Natural killer cell treated with Interleukin-12 subunit alpha and Interleukin-12 subunit beta and Interleukin-15 and Interleukin-18, amount 100 ng/mL, for 72 hours (primary cell): ENCODE measurements at places on chromosomes 4 and X. TPM values are rescaled to one million over a fixed set of nuclear protein-coding genes. Genes with fewer than 3 reads are reported as not detected.

DNA sequence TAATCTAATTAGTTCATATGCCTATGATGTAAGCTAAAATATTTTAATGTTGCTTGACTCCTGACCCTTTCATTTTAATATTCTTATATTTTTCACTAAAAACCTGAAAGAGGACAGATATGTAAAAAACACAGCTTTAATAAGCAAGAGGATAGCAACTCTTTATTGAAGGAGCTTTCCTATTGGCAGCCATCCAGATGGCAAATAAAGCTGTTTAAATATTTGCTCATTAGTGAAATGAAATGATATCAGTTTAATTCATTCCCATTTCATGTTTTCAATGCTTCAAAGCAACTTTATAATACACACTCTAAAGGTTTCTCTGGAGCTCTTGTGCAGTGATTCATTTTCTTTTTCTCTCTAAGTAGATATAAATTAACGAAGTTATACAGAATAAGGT is 473.4 kb downstream of the PCDH7 start:
- no peak for DNase-seq

DNA sequence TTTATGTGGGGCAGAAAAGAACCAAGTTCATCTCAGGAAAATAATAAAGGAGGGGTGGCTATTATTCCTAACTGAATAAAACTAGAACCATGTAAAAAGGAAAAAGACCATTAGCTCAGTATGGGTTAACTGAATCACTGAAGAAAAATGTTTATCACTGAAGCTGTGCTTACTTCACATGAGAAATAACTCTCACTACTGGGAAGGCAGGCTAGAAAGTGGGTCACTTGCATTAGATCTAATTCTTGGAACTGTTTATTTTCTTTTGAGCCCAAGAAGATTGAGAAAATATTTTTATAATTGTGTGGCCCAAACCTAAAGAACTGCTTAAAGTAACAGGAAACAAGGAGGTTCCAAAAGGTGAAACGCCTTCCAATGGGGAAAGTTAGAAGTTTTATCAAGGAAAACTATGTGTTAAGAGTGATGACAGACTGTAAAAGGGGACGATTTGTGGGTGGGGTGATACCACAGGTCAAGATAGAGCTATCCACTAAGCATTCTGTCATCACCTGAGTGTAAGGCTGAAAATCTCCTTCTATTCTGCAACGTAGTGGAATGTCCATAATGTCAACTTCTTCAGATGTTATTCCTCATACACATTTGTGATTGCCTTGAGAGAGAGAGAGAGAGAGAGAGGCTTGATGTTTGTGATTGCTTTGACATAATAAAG is 1083.5 kb downstream of the PCDH7 start:
- DNase-seq, result no peak

Gene CTAG1A
- total RNA-seq, result not detected

Gene RBM46
- not detected for total RNA-seq

DNA sequence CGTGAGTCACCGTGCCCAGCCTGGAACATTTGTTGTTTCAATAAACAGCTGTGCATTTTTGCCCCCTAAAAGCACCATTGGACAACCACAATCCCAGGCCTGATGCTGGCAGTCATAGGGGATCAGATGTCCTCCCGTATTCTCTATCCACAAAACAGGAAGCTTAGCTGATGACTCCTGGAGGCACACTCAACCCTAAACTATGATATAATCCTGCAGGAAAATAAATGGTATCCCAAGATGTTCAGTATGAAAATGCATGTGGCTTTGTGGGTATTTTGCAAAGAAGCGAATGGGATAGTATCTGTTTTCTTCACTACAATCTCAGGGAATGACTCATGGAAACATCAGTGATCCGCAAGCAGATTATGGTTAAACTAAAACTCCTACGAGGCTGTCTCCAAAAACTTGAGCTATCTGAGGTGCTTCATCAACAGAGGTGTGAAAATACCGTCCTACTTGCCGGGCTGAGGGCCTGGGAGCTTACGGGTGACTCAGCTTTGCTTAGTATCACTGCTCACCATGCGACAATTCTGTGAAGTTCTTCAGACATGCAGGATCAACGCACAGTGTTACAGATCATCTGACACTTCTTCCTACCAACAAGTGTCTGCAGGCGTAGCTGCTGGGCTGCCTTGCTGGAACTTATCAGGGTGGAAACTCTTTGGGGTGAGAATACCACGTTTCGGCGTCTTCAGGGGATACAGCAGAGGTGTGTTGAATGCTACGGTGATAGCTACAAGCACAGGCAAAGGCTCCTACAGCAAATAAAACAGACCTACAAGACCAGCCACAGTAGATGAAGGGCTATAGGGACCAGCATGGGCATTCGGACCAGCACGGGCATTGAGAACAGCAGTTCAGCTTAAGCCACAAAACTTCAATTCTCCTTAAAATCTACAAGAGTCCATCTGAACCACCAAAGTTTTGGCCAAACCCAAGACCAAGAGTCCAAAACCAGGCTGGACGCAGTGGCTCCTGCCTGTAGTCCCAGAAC is 148.5 kb downstream of the DHRSX start:
- no peak for DNase-seq

Gene TBX22
- total RNA-seq, result not detected

- no peak for DNase-seq
Measured at GRCh38 chr4:121514443-121514842, 133.6 kb upstream of the QRFPR start.

Gene NDST3
- total RNA-seq, result not detected

- no peak for DNase-seq
Measured at GRCh38 chrX:134365904-134366303, 94.1 kb upstream of the HPRT1 start.

DNA sequence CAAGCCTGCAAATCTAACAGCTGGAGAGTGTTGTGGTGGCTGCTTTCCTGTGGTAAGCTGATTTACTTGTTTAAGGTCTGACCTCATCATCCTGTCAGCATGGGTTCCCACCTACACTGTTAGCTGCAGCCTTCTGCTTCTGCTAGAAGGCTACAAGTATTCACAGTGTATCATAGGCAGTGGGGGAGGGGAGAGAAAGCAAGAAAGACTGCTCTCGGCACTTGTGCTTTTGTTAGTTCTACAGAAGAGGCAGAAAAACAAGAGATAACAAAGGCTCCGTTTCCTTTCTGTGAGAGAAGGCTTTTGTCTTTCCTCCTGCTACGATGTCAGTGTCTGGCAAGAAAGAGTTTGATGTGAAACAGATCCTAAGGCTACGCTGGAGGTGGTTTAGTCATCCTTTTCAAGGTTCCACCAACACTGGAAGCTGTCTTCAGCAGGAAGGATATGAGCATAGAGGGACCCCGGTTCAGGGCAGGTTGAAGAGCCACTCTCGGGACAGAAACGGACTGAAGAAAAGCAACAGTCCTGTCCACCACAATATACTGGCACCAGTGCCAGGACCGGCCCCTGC is at the start of gene KLHL4:
KLHL4 (plus strand) TSS at position 232 of the 571 bp plus-strand sequence; CDS start at position 324, 92 bp downstream.
- DNase-seq, result no peak

DNA sequence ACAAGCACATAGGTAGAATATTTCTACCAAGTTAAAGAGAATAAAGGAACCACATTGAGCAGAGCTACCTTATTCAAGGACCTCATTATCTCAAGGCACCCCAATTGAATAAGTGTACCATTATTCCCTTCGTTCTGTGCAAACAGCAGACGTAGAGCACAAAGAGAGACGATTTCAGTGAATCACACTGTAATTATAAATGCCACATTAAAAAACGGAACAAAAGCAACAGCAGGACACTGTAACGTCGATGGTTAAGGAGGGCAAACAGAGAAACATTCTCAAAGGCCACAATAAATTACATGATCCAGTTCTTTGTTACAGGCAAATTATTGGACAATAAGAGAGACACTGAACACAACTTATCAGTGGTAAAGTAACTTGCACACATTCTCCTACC is 644.1 kb upstream of the TENM3 start:
- DNase-seq, result no peak

- DNase-seq, result no peak
Measured at GRCh38 chr4:128591482-128591881, 218.0 kb upstream of the JADE1 start.

Gene SLC26A1
- 0.88 TPM for total RNA-seq

DNA sequence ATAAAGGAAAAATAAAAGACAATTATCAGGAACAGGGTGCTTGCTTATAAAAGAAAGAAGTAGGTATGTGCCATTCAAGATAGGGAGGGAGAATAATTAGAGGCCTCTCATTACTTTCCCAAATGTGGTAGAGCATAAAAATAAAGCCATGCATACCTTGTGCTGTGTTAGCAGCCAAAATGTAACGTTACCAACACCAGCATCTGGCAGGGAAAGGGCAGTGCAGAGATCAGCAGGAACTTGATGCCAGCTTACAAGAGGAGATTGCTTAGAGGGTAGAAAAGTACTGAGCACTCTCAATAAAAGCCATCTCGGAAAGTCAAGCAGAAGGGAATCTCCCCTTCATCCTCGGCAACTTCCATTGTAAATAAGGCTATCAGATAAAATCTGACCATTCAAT is 195.6 kb downstream of the RASL11B start:
- no peak for DNase-seq

Gene SH3D19
- not detected for total RNA-seq

Gene CAPN6
- not detected for total RNA-seq

DNA sequence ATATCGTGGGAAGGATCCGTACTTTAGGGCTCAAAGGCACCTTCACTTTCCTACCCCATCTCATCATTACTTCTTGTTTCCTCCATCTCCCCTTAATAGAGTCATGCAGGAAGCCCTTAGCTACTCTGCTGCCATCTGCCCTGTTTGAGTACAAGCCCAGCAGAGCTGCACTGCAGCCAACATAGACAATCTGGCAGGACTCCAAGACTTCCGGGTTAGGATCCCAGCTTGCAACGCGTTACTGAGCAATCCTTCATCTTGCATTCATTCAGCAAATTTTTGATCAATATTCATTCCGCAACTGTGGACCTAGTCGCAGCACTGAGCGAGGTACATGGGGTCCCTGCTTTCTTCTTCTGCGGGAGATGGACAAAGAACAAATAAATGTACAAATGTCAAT is 344.9 kb downstream of the BCOR start:
- no peak for DNase-seq

GRCh38 chr4:40333921-40334352 is 1.2 kb upstream of the CHRNA9 start:
- no peak for DNase-seq

DNA sequence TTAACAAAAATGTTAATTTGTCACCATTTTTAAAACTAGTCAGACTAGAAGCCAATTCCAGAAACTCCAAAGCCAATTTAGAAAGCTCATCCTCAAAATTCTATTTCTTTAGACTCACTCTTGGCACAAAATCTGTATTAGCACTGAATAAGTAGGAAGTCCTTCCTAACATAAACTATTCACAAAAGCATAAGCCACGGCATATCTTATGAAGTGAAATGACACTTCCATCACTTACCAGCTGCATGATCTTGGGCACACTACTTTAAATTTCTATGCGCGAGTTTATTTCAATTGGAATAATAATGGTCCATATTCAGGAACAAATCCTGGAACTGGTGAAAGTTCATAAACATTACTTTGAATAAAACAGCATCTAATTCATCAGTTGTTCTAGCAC is 1544.0 kb downstream of the TECRL start:
- DNase-seq, result no peak

Gene LRP2BP
- 0.45 TPM for total RNA-seq

Gene RAB40A
- 0.31 TPM for total RNA-seq

Gene SSX1
- not detected for total RNA-seq

Gene GPC3
- not detected for total RNA-seq

GRCh38 chr4:82691431-82691830 is 107.2 kb downstream of the SCD5 start:
- no peak for DNase-seq

- DNase-seq, result no peak
Measured at GRCh38 chr4:141771889-141772830, 135.8 kb downstream of the IL15 start.

Gene ODAPH
- total RNA-seq, result 13.0 TPM

DNA sequence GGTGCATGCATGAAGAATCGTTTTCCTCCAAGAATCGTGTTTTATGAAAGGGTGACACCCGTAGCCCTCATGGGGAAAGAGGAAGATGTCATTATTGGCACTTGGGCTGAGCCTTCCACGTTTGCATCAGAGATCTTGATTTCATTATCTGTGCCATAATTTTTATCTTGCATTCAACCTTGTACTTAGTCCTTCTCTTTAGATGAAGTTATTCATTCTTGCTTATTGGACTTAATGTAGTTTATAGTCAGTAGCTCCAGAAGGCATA is 66.8 kb downstream of the GAB1 start:
- no peak for DNase-seq

Gene HMGB2
- total RNA-seq, result 256 TPM
